ENCODE measurements at places on chromosomes 12 and 14. TPM values are rescaled to one million over a fixed set of nuclear protein-coding genes. Genes with fewer than 3 reads are reported as not detected.

Gene GZMH
- 24.2 TPM for polyA plus RNA-seq

Gene POTEG
- not detected for polyA plus RNA-seq

Gene CCDC197
- polyA plus RNA-seq: not detected

Gene PIWIL1
- polyA plus RNA-seq: not detected

Gene AKAP3
- polyA plus RNA-seq: 2.7 TPM

Gene SYCP3
- 0.33 TPM for polyA plus RNA-seq

Gene EIF2S1
- polyA plus RNA-seq: 124 TPM

Gene C12orf50
- not detected for polyA plus RNA-seq

Gene NUAK1
- polyA plus RNA-seq: not detected

Gene SMIM41
- not detected for polyA plus RNA-seq

Gene CCDC38
- polyA plus RNA-seq: not detected

Gene PNN
- 36.3 TPM for polyA plus RNA-seq

Gene SP1
- polyA plus RNA-seq: 9.1 TPM

Gene PRB4
- polyA plus RNA-seq: not detected

Gene AQP2
- polyA plus RNA-seq: not detected

Gene RNASE7
- polyA plus RNA-seq: not detected

Gene C12orf54
- not detected for polyA plus RNA-seq

Gene IRAK3
- polyA plus RNA-seq: not detected

Data from IgD-negative memory B cell (primary cell).